ENCODE measurements at places on chromosomes 11 and 22.
A peak's percentile ranks its signal among the peaks of the same experiment; 100 is the strongest.

DNA sequence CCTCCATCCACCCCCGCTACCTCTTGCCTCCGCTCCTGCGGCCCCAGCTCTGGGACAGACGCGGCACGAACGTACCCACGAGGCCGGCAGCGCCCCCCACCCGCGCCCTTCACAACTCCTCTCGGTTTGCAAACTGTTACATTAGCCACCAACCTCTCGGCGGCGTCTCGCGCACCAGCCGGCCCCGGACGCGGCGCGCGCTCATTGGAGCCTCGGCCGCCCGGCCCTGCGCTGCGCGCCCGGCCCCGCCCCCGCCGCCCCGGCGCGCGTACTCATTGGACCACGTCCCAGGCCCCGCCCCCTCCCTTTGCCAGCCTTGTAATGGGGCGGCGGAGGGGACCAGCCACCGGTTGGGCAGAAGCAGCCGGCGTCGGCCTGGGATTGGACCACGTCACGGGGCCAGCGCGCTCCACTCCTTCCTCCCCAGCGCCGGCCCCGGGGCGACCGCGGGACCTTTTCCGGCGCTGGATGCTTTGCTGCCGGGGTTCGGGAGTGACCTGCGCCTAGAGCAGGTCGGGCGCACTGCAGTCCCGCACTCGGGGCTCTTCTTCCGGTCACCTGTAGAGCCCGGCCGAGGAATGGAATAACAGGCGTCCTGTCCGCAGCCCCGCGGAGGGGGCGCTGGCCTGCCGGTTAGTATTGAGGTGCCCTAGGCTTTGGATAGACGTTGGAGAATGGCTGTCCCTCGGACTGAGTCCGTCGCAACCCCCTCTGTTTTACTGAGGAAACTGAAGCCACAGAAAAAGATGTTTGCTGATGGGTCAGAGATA, at the start of gene HYOU1:
HYOU1 (minus strand) TSS at position 206 of the 770 bp plus-strand sequence. CDS start 1,045 bp downstream, outside the sequence.
- peak; percentile 97 for DNase-seq

DNA sequence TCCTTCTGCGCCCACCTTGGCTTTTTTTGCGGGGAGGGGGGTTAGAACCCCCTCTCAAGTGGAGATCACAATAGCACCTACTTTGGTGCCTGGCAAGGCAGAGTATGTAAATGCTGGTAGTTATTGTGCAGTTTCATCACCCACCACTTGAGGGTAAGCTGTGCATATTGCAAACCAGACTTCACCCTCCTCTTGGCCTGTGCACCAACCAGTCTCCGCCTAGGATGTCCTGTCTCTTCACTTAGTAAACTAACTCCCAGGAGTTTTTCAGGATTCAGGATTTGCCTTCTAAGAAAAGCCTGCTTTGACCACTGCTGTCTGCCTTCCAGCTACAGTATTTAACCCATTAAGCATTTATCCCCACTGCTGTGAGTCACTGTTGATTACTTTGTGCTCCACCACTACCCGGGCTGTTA, 2.0 kb upstream of the UBXN1 start:
- DNase-seq = no peak

- no peak for DNase-seq
Measured at GRCh38 chr11:122140500-122140899, 24.5 kb upstream of the BLID start.

GRCh38 chr11:36346562-36347383, 50.7 kb downstream of the PRR5L start:
- no peak for DNase-seq
